Pancreas (tissue), 10 donors: ENCODE measurements at places on chromosomes 16 and 17. TPM values are rescaled to one million over a fixed set of nuclear protein-coding genes. Genes with fewer than 3 reads are reported as not detected.

OR4D1 gene
- not detected for total RNA-seq

DNA sequence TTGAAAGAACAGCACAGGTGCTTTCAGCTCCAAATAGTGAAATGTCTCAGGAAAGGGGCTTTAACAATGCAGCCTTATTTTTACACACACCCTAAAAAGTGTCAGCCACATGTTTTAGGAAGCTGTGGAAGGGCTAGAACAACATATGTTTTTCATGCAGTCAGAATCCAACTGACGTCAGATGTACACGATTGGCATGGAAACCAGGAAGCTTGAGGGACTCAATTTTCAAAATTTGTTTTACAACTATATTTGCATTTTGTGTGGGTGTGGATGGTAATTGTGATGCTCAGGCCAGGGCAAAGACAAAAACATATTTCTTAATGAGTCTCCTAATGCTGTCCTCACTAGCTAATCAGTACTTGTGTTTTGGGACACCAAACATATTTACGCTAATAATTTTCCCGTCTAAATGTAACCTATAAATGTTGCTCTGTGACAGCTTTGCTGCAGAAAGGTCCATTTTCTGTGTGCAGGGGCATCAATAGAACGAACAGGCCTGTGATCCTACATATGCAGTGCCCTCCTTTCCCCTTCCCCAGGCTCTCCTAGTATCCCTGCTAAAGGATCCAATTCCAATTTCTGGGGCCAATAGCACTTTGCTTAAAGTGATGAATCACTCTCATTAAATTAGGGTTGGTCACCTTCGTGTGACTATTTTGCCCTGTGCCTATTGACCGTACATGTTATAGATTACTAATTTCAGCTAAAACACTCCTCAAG lies 434.0 kb upstream of the CDH5 start:
- H3K36me3 ChIP-seq = no peaks in the 10 kb centered on the region
- no peak overlapping the region for H3K27ac ChIP-seq

- no peaks in the 10 kb centered on the region for H3K27me3 ChIP-seq
- peaks cover 24% of the 10 kb centered on the region for H3K4me1 ChIP-seq
- no peaks in the 10 kb centered on the region for H3K36me3 ChIP-seq
- H3K4me3 ChIP-seq = no peak overlapping the region
- DNase-seq = no peak
- H3K27ac ChIP-seq = no peak overlapping the region
Measured at GRCh38 chr17:50559674-50560184, 786 bp upstream of the CACNA1G start.

GRCh38 chr16:30888856-30889499 lies 4.9 kb downstream of the BCL7C start:
- H3K4me3 ChIP-seq = no peak overlapping the region
- no peaks in the 10 kb centered on the region for H3K36me3 ChIP-seq
- no peaks in the 10 kb centered on the region for H3K4me1 ChIP-seq
- no peak overlapping the region for H3K27ac ChIP-seq
- H3K27me3 ChIP-seq = no peaks in the 10 kb centered on the region

SEPTIN12 gene
- total RNA-seq = not detected

MLKL gene
- total RNA-seq = 11.7 TPM

DNA sequence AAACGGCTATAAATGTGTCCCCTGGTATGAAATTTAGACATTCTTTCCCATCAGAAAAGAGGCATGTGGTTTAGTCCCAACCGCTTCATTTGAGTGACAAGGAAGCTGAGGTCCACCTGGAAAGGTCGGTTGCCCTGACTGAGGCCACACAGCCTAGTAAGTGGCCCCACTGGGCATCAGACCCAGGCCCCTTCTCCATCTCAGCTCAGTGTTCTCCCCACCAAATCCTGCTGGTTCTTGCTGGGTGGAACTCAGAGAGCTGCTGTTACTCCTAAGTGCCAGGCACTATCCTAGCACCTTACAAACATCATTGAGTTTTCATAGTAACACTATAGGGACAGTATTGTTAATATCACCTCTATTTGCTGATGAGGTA lies 153.5 kb downstream of the SOCS1 start:
- no peak for DNase-seq
- H3K4me3 ChIP-seq = no peak overlapping the region
- H3K4me1 ChIP-seq = peaks cover 17% of the 10 kb centered on the region
- H3K27me3 ChIP-seq = no peaks in the 10 kb centered on the region

RSPRY1 gene
- 19.0 TPM for total RNA-seq

CPHXL2 gene
- total RNA-seq = not detected

GRCh38 chr16:83002351-83003334 lies 375.9 kb downstream of the CDH13 start:
- no peaks in the 10 kb centered on the region for H3K4me1 ChIP-seq
- no peak overlapping the region for H3K4me3 ChIP-seq
- no peaks in the 10 kb centered on the region for H3K27me3 ChIP-seq

DNA sequence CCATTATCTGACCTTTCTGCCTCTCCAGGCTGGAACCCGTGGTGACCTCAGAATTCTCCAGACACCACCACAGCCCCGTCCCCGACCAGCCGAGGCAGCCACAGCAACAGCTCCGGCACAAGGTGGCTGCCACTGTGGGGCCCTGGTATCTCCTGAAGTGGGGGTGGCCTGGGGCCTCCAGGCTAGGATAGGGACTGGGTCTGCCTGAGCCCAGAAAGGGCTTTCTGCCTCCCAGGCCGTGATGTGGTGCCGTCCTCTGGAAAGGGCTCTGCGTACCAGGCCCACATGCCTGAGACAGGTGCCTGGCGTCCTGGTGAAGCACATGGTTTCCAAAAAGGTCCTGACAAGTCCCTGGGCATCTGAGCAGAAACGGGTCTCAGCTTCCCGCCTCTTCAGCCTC lies 17.1 kb downstream of the FLYWCH1 start:
- H3K4me1 ChIP-seq = no peaks in the 10 kb centered on the region
- peaks cover 15% of the 10 kb centered on the region for H3K36me3 ChIP-seq
- H3K27ac ChIP-seq = no peak overlapping the region
- DNase-seq = no peak
- H3K27me3 ChIP-seq = no peaks in the 10 kb centered on the region
- H3K4me3 ChIP-seq = no peak overlapping the region

CDRT15 gene
- not detected for total RNA-seq

GRCh38 chr16:59432896-59433295 lies 698.8 kb upstream of the GOT2 start:
- no peak overlapping the region for H3K27ac ChIP-seq
- no peaks in the 10 kb centered on the region for H3K4me1 ChIP-seq
- no peaks in the 10 kb centered on the region for H3K36me3 ChIP-seq
- DNase-seq = no peak

TBC1D3C gene
- not detected for total RNA-seq

- H3K4me3 ChIP-seq = no peak overlapping the region
- DNase-seq = no peak
- no peaks in the 10 kb centered on the region for H3K4me1 ChIP-seq
Measured at GRCh38 chr16:27918755-27919154, 144.8 kb downstream of the GSG1L start.

TBC1D3E gene
- not detected for total RNA-seq

- H3K4me3 ChIP-seq = no peak overlapping the region
- H3K4me1 ChIP-seq = no peaks in the 10 kb centered on the region
- DNase-seq = no peak
- H3K36me3 ChIP-seq = no peaks in the 10 kb centered on the region
- no peak overlapping the region for H3K27ac ChIP-seq
Measured at GRCh38 chr17:57588086-57588485, 157.0 kb downstream of the CCDC182 start.

DNA sequence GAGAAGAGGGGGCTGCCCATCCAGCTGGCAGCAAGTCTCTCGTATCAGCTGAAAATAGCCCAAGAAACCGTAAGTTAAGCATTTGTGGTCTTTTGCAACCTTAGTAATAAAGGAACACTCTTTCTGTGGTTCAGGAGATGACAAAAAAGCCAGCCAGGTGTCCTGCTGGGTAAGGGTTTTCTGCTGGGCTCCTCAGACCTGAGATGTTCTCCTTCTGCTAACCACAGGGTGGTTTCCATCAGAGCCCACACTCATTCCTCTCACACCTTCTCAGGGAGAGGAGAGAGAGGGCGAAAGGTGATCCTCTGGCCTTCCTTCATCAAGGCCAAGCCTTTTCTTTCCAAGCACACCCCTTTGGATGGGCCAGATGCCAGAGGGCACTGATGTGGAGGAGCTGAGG lies 70.7 kb downstream of the TEX14 start:
- H3K27ac ChIP-seq = no peak overlapping the region
- no peaks in the 10 kb centered on the region for H3K27me3 ChIP-seq
- no peak for DNase-seq
- H3K36me3 ChIP-seq = no peaks in the 10 kb centered on the region
- H3K4me1 ChIP-seq = no peaks in the 10 kb centered on the region

DNA sequence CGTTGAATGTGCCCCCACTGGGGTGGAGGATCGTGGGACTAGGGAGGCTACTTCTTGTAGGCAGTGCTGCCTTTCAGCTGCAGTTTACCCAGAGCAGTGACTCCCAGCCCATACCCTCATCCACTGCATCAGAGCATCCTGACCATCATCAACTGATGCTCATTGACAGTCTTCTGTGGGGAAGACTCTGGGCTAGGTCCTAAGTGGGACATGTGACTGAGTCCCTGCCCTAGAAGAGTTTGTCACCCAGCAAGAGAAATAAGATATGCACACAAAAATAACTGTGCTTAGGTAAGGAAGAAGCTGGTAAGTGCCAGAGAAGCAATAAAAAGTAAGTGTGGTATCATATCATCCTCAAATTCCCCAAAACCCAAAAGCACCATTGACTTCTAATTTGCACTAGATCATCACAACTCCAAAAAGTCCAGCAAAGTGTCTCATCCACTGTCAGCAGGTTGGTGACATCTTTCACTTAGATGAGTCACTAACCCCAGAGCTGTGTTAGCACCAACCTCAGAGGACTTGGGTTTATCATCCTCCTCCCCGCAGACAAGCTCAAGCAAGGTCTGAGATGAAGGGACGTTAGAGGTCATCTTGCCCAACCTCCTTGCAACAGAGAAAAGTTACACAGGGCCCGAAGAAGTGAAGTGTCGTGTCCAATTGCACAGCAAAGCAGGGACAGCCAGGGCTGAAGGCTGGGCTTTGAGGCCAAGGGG lies 99.0 kb downstream of the CCDC182 start:
- H3K36me3 ChIP-seq = no peaks in the 10 kb centered on the region
- H3K4me3 ChIP-seq = no peak overlapping the region
- H3K27ac ChIP-seq = no peak overlapping the region
- H3K27me3 ChIP-seq = no peaks in the 10 kb centered on the region
- DNase-seq = no peak

DNA sequence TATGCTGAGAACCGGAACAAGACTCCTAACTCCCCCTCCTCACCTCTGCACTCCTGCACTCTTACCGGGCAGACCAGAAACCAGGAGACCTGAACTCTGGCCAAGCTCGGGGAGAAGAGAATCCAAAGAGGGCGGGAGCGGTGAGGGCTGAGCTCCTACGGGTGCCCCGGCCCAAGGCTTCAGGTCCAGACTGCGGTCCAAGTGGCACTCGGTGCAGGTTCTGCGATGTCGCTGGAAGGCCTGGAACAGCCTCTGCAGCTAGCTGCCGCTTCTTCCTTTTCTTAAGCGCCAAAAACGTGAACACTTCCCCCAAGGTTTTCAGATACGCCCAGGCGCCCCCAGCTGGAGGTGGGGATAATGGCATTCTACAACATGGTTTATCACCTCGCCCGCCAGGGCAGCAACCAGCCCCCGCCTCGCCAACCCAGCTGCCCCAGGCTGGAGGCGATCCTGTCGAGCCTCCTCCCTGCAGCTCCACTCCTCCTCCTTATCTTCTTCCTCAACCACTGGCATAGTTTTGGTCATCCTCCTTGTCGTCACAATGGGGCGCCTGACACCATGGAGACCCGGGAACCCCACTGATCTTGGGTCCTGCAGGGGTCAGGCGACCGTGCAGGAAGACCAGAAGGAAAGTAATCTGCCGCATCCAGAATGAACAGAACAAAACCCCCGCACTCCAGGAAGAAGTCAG lies 1735.9 kb downstream of the TP53TG3F start:
- no peaks in the 10 kb centered on the region for H3K36me3 ChIP-seq
- H3K4me3 ChIP-seq = no peak overlapping the region
- no peaks in the 10 kb centered on the region for H3K27me3 ChIP-seq
- no peaks in the 10 kb centered on the region for H3K4me1 ChIP-seq

DNA sequence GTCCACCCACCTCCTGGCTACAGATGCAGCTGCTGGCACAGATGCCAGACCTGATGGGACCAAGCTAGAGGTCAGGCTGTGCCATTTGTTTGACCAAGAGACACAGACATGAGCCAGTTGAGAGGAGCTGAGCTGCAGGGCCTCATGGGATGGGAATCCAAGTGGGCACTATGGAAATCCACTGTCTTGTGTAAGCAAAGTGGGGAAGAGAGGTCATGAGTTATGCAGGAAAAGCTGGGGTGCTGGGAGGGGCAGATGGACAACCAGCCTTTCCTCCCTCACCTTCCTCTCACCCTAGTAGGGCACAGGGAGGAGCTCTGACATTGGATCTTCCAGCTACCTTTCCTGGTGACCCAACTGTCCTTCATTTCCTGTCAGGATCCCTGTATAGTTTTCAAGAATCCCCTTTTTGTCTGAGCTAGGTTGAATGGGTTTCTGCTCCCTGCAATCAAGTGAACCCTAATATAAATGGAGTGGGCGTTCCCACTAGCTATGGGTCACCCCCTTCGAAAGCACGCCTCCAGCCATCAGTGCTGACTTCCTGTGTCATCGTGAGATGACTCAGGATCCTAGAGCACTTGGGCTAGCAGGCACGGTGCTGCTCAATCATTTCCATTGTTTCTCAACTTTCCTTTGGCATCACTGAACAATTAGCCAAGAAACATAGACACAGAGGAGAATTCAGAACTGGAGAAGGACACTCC lies 13.6 kb downstream of the ATPAF2 start:
- H3K27me3 ChIP-seq = no peaks in the 10 kb centered on the region
- H3K36me3 ChIP-seq = no peaks in the 10 kb centered on the region
- H3K4me3 ChIP-seq = no peak overlapping the region
- no peak overlapping the region for H3K27ac ChIP-seq
- no peak for DNase-seq
- H3K4me1 ChIP-seq = no peaks in the 10 kb centered on the region

GRCh38 chr17:32116937-32117336 lies 25.4 kb upstream of the RHOT1 start:
- DNase-seq = no peak
- H3K36me3 ChIP-seq = no peaks in the 10 kb centered on the region
- H3K27me3 ChIP-seq = no peaks in the 10 kb centered on the region
- no peaks in the 10 kb centered on the region for H3K4me1 ChIP-seq
